ENCODE measurements at places on chromosomes 3 and 15. TPM values are rescaled to one million over a fixed set of nuclear protein-coding genes. Genes with fewer than 3 reads are reported as not detected.

The IMPG2 gene
- 0.33 TPM for total RNA-seq

The KPNA1 gene
- total RNA-seq: 40.3 TPM

The TEX55 gene
- total RNA-seq: not detected

The SMC4 gene
- 25.2 TPM for total RNA-seq

The GOLGA8R gene
- 4.5 TPM for total RNA-seq

The CTSH gene
- 163 TPM for total RNA-seq

The AGTR1 gene
- total RNA-seq: 20.3 TPM

The MYH15 gene
- not detected for total RNA-seq

The LSMEM2 gene
- total RNA-seq: not detected

The RBP2 gene
- not detected for total RNA-seq

The SLC22A13 gene
- 0.48 TPM for total RNA-seq

The ANKRD34C gene
- not detected for total RNA-seq

The ARPC4 gene
- 163 TPM for total RNA-seq

DNA sequence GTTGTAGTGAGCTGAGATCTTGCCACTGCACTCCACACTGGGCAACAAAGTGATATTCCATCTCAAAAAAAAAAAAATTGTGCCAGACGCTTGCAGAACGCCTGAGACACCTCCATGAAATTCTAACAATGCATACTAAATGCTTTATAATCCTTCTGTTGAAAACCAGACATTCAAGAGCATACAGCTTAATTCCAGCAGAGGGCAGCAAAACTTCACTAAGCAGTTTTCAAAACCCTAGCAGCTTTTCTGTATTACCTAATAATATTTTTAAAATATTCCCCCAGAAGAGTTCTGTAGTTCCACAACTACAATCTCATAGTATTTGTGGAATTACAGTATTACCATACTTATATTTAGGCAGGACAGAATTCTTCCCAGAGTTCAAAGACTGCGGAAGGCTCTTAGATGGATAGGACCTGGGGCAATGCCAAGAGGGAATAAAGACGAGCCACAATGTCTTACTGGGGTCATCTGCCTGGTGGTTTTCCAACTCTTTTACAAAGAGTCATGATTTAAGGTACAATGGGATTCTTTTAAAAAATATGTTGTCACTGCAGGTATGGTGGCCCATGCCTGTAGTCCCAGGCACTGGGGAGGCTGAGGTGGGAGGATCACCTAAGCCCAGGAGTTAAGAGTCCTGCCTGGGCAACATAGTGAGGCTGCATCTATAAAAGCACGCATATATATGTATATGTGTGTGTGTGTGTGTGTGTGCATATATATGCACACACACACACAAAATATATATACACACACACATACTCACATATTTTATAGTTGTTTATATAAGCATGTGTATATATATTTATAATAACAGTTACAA lies 19.6 kb upstream of the TASOR start:
- DNase-seq: no peak

DNA sequence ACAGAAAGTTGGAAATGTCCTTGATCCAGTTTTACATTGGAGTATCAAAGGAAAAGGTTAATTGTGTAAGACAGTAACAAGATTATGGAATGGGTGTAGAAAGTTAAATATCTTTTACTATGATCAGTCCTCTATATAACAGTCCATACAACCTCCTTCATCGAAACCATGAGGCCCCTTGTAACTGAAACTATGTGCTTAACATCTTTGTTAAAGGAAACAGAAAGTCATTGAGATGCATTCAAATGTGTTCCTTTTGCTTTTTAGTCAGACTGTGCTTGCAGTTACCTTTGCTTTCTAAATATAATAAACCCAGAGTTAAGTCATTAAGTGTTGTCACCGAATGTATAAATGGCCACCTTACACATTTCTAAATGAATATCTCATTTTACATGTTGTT lies 1298.5 kb downstream of the ROBO2 start:
- no peak for DNase-seq

DNA sequence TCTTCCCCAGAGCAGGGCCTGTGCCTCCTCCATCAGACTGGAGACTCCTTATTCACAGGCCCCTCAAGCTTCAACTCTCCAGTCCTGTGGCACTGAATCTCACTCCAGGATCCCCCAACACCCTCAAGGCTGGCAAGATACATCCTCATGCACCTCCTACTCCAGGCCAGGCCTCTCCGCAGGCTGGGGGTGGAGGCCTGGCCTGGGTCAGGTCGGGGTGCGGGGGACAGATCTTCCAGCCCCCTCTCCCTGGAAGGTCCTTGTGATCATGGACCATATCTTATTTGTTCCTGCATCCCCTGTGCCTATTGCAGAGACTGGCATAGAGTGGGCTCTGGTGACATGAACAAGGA lies 147.3 kb downstream of the SMAD6 start:
- DNase-seq: no peak

- no peak for DNase-seq
These were observed 32.3 kb upstream of the CFAP20DC start for GRCh38 chr3:59082106-59082505.

- no peak for DNase-seq
These were observed 376.6 kb downstream of the RSL24D1 start for GRCh38 chr15:54820098-54820497.

GRCh38 chr3:158095814-158096704 lies 10.2 kb downstream of the SHOX2 start:
- no peak for DNase-seq

- no peak for DNase-seq
These were observed 402.4 kb downstream of the RBMS3 start for GRCh38 chr3:29683018-29683993.

DNA sequence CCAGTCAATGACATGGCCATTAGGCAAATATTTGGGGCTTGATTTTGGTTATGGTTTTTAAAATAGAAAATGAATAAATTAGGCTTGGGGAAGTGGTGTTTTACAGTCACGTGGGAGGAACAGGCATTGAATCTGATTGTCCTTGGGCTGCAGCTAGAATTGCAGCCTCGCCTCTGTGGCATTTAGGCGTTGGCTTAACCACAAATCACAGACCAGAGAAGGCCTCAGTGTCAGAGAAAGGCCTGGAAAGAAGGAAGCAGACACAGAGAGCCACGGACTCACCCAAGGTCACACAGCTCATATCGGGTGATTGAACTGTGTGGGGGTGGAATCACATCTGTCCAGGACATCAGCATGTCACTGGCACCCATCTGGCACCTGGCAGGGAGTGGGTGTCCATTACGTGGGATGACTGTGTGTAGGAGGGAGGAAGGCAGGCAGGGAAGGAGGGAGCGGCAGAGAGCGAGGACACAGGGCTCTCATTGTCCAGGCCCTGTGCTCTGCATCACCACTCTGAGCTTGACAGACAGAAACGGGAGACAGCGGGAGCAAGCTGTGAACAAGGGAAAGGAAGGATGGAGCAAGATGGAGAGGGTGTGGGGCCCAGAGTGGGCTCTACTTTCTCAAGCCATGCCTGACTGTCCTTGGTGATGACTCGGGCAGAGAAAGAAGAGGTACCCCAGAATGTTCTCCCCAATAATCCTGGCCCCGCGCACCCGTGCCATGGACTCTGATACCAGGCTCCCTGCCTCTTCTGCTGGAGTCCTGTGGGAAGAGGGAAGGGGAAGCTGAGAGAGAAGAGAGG lies 186.4 kb downstream of the FAM43A start:
- no peak for DNase-seq

DNA sequence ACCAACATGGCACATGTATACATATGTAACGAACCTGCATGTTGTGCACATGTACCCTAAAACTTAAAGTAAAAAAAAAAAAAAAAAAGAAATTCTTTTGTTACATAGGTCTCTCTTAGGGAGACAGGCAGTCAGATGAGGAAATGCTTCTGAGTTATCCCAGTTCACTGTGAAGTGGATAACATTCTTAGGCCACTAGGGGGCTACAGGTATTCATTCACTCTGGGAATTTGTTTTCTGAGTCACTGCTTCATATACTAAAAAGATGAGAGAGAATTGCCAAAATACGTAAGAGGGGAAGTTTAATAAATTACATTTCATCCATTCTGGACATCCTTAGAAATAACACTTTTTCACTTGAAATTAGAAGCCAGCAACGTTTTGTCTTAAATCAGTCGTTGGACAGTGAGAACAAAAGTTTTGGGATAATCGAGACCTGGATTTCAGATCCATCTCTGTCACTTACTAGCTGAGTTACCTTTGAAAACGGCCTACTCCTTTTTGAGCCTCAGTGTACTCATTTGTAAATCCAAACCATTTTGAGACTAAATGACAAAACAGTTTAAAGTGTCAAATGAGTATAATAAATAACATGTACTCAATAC lies 738.4 kb upstream of the ALCAM start:
- DNase-seq: no peak

- no peak for DNase-seq
These were observed 85.9 kb upstream of the IL12A start for GRCh38 chr3:159902546-159903314.

DNA sequence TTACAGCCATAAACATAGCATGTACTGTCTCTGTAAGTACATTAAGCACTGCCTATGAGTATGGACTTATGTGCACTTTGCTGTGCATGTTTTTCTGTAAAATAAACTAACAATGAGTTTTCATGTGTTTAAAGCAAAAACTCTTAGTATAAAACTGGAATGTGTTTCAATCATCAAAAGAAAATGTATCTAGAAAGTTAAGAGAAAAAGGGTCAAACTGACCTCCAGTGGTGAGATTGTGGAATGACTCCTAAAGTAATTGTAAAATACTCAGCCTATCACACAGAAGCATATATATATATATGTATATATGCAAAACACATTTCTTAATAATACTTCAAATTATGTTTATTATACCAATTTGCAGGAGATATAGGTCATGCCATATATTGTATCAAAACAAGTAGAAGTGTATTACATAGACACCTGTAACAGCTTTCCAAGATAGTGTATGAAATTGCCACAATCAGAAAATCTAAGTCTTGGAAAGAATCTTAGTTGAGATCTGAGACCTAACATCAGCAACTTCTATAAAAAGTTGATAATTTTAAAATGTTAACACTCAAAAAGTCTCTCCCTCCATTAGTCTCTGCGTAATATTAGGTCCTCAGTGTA lies 199.6 kb downstream of the FMN1 start:
- DNase-seq: no peak

GRCh38 chr15:96702589-96702988 lies 372.1 kb downstream of the NR2F2 start:
- DNase-seq: no peak

DNA sequence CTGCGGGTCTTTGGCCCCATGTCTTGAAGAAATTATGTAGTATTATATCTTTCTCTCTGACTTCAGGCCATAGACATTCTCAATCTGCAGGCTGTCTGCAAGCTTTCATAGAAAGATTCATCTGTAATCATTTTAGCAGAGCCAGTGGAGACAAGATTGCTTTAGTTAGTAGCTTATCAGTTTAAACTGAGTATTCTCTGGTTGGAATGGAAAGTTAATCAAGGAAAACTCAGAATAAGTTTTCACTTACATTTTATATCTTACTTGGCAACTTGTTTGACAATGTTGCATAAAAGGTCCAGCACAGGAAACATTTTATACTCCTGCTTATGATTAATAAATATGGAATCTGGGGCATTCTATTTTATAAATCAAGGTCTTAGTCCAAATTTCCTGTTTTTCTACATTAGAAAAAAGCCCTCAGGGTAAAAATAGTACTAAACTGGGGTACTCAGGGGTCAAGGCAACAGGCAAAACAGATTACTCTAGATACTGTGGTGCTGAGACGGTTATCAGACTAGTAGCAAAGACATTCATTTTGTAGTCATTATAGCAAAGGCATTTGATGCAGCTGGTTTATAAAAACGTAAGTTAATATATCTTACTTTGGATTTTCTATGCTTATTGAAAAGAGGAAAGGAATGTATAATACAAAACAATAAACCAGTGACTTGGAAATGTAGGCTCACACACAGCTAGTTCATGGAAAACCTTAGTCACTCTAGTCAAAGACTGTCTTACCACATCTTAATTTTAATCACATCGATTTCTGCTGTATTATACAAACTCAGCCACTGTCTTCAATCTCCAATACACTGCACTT lies 45.2 kb upstream of the FILIP1L start:
- no peak for DNase-seq

DNA sequence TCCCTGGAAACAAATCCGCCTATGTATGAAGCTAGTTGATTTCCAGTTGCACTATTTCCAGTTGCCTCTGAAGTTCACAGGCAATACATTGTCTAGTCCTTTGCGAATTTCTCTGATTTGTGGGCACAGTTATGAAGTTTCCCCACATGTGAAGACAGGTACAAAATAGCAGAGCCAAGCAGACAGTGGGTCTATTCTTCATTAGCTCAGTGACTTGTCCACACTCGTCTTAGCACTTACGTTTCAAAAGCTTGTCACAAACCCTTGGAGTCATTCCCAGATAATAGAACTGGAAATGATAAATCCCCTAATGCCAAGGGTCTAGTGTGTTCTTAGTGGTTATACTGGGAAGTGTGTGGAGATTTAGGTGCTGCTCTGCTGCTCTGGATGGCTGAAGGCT lies 14.5 kb downstream of the SRPRB start:
- DNase-seq: peak; percentile 38

- DNase-seq: no peak
These were observed 743.0 kb upstream of the CBLB start for GRCh38 chr3:106611841-106612240.

DNA sequence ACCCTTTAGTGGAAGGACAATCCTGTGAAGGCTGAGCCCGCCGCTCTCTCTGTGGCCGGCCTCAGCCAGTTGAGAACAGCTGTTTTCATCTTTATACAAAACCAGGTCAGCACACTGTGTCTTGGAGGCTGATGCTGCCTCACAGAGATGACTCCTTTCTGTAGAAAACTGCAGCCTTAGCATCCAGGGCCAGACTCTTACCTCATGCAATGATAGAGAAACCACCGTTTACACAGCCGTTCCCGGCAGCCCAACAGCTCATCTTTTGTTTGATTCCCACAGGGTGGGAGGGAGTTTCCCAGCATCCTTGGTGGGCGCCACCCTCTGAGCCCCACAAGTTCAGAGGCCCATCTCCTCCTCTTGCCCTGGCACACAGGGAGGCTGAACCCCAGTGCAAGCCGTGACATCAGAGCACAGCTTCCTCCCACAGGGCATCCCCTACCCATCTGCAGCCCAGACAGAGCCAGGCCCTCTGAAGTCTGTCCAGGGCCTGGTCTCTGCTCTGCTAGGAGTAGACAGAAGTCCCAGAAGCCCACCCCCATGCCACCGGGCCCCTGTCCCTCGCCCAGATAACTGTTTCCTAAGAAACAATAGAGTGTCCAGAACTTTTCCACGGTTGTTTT lies 105.0 kb downstream of the LRRK1 start:
- DNase-seq: no peak

GRCh38 chr15:101608201-101608600 lies 44.0 kb downstream of the TM2D3 start:
- DNase-seq: no peak

All from breast epithelium (tissue), 4 donors.